BJ (cell line): ENCODE measurements at places on chromosomes 2 and 18. TPM values are rescaled to one million over a fixed set of nuclear protein-coding genes. Genes with fewer than 3 reads are reported as not detected.

Gene CDKL4
- polyA plus RNA-seq = not detected in 2 replicates

Gene ACTR3
- 340 and 478 TPM in 2 replicates for polyA plus RNA-seq

Gene CTLA4
- polyA plus RNA-seq = not detected in 2 replicates

Gene TPO
- polyA plus RNA-seq = not detected in 2 replicates

Gene SIX2
- 0.23 and 0.36 TPM in 2 replicates for polyA plus RNA-seq

Gene ALPG
- not detected in 2 replicates for polyA plus RNA-seq

Gene TACR1
- 0.04 and 0.07 TPM in 2 replicates for polyA plus RNA-seq

Gene CABLES1
- polyA plus RNA-seq = 4.3 and 5.4 TPM in 2 replicates

DNA sequence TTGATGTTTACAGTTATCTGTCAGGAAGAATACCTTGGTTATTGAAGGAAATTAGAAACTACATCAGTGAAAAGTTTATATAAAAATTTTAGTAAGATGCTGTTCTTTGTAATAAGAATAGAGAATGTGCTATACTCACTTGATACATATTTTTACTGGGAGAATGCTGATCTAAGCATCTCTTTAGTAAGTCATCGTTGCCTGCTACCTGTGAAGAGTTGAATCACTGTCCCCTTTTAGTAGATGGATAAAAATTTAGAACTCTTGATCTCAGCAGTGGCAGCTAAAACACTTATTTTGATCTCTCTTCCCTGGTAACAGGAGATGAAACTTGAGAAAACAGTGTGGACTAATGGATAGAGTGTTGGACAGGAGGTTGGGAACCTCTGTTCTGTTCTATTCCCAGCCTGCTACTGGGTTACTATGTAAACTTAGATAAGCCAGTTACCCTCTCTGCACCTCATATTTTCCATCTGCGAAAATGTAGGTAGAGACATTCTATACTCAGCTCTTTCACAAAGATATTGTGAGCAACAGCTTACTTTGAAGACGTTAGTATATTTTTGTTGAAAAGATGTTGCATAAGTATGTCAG is 100.3 kb downstream of the FEZ2 start:
- no peak for DNase-seq

DNA sequence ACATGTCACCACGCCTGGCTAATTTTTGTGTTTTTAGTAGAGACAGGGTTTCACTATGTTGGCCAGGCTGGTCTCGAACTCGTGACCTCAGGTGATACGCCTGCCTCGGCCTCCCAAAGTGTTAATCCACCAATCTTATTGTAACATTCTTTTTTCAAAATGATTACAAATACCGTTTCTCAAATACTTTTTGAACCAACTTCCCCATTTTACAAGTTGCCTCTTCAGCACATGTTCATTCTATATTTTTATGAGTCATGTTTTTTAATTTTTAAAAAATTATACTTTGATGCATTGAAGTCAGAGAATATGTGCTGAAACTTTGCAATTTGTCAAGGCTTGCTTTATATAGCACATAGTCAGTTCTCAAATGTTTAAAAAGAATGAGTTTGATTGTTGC is 58.2 kb downstream of the QPCT start:
- DNase-seq = no peak

DNA sequence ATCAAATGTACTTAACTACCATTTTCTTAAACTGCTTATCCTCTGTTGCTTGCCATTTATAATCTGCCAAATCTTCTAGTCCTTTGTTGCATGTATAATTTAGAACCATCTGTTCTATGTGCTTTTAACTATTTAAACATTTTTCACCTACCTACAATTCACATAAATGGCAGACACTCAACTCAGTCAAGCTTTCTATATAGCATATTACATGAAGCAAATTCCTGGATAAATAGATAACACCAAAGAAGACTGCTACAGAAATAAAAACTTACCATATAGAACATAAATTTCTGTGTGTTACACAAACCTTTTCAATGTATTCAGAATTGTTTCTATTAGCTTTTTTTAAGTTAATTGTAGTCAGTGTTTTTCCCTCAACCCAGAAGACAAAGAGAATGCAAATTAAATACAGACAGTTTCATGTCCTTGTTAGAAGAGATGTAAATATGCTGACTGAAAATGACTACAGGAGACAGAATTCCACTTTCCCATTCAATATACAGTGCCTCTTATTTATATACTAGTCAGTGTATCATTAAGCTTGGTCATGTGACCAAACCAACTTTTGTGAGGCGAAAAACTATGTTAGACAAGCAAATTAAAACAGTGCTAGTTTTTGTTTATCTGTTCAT is 2.6 kb downstream of the BAZ2B start:
- no peak for DNase-seq

DNA sequence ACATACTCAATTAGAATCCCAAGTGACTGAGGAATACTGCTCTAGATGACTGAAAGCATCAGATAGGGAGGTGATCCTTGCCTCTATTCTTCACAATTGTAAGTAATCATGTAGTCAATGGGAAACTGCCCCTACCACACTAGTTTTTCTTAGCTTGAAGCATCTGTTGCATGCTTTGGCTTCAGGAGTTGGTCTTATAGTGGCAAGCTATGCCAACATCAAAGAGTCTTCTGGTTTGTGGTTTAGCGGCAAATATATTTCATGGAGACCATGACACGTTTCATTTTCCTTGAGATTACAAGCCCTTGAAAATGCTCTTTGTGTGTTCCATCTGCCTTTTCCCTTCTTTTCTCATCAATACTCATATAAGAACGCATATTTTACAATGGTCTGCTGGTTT is 12.9 kb downstream of the DCC start:
- no peak for DNase-seq
